NCI-H1417 (cell line): ENCODE measurements at places on chromosomes 2 and 18.

GRCh38 chr2:207711750-207712530, 500 bp downstream of the CCNYL1 start:
- DNase-seq, result peak; percentile 82

DNA sequence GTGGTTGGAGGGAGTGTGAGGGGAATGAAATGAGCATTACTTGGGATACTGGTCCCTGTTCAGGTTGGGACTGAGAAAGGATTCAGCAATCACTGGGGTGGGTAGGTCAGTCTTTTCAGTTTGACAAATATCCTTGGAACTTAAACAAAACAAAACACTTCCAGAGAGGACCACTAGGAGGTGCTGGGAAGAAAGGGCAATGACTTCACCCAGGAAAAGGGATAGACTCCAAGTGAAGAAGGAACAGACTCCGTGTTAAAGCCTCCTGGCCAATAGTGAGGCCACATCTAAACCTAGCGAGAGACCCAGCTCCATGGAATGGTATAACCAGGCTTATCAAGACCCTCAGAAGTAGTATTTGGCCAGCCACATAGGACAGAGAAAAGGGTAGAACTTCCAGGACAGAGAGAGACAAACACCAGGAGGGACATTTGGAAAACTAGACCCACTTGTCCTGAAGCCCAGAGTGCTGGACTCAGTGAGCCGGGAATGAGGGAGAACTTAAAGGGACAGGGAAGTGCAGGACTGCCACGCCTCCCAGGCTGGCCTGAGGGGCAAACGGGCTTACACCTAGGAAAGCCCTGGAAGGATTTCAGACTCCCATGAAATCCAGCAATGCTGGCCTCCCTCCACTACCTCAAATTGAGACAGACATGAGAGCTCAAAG, 19.6 kb upstream of the KCNG3 start:
- peak; percentile 55 for DNase-seq

- peak; percentile 78 for DNase-seq
These were observed 30.8 kb upstream of the PUM2 start for GRCh38 chr2:20381457-20381856.

DNA sequence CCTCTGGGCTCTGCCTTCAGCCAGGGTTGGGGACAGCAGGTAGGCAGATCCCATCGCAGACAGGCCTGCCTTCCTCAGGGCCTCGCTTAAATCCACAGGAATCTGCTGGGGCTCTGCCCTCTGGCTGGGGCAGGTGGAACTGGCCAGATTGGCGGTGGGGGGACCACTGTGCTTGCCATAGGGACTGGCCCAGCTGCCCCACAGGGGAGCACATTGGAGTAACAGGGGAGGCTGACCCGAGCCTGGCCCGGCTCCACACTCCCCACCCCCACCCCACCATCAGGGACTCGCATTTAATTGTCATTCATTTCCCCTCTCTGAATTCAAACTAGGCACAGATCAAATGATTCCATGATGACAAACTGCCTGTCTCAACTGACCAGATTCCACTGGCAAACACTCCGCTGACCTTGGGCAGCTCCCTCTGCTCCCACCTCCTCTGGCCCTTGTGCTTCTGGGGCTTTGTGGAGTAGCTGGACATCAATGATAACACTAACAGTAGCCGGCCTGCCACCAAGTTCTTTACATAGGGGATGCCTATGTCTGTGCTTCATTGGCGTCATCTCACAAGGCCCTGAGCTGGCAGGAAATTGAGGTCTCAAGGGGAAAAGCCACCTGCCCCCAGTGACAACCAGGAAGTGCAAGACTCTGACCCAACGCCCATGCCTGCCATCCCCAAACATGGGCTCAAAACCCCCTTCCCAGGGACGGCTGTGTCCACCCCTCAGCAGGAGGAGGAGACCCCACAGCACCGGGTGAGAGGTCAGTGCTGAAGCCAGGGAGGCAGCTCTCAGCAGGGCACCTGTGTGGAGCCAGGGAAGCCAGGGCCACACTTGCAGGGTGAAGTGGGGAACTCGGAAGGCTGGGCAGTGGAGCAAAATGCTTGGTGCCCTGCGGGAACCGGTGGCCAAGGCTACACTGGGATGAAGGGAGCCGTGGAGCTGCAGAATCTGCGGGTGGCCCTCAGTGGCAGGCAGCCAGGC, 2.1 kb upstream of the B3GNT7 start:
- no peak for DNase-seq

DNA sequence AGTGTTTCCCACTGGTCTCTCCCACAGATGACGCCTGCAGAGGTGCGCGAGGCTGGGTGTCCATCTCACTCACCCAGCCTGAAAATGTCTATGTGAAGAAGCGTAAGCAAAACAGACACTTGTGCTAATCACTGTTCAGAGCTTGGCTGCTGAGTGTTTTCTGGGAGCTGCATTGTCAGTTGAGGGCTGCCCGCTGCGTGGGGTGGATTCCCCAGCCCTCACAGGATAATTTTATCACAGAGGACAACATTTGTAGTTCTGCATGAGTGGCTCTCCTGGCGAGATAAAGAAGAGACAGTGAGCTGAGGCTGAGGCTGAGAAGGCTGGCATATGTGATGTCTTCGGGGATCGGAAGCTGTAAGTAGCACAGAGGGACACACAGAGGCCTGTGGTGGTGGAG, 16.2 kb upstream of the CAPN13 start:
- DNase-seq, result peak; percentile 86

- DNase-seq, result no peak
These were observed 149.0 kb downstream of the DSEL start for GRCh38 chr18:67367540-67367939.

- no peak for DNase-seq
These were observed 201.3 kb downstream of the GCA start for GRCh38 chr2:162545254-162545653.

GRCh38 chr2:177708660-177709444, 316.3 kb downstream of the AGPS start:
- no peak for DNase-seq

- DNase-seq, result no peak
These were observed 256.2 kb downstream of the DLGAP1 start for GRCh38 chr18:4198956-4199355.

GRCh38 chr2:102620332-102620731, 979 bp downstream of the SLC9A2 start:
- peak; percentile 50 for DNase-seq

GRCh38 chr18:7198326-7198725, 32.6 kb upstream of the LRRC30 start:
- DNase-seq, result no peak

DNA sequence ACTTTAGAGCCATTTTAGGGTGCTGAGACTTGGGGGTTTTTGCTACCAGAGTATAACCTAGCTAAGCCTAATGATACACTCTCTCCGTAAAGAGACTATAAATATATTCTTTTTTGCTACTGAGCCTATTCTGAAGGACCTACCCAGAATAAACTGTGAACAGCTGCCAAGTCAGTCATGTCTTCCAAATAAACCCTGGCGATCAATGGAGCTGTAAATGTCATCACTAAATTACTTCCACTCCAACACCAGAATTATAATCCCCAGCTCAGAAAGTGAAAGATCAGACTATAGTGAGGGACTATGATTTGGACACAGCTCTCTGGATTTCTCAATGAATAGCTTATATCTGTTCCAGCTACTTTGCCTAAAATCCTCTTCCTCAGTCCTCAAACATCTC, 178.9 kb downstream of the METTL4 start:
- no peak for DNase-seq

- no peak for DNase-seq
These were observed 73.8 kb downstream of the TRABD2A start for GRCh38 chr2:84807063-84807485.

DNA sequence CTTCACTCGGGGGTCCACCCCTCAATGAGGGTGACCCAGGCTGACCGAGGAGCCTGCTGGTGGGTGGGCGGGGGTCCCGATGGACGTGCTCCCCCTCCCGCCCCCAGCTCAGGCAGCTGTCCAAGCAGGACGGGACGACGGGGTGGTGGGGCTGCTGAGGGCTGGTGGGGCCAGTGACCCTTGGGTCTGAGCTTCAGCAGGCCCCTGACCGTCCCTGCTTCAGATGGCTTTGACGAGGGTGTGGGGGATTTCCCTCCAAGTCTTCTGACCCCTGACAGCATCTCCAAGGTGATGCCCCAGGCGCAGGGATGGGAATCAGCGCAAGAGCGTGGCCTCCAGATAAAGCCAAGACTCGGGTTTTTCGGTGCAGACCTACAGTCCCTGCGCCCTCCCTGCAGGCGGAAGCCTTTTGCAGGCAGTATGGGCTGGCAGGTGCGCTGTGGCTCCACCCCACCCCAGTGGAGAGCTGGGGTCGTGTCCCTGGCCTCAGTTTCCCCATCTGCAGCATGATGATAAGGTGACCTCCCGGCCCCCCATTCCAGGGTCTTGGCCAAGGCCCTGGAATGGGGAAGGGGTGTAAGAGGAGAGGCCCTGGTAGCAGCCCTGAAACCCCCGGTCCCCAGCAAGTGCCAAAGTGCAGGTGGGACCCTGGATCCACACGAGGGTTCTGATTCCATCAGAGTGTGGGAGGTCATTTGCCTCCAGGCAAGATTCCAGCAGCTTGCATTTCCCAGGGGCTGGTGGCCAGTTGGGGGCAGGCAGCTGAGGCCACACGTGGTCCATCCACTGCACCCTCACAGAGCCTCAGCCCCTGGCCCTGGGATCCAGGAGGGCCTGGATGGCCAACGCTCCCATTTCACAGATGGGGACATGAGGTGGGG, 8.7 kb downstream of the CROCC2 start:
- no peak for DNase-seq

DNA sequence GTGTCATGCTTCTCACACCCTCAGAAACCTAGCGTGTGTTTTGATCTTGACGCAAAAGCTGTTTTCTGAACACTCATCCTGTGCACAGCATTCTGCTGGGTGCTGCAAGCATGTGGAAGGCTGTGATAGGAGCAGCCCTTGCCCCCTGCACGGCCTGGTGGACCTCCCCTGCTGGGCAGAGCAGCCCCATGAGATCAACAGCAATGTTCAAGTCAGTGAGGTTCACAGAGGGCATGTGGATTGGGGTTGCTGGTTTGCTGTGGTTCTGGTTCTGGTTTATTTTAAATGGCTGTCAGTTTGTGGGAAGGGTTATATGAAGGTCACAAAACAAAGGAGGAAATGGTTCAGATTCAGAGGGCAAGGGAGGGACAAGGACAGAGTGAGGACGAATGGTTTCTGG, 71.3 kb downstream of the SOWAHC start:
- DNase-seq, result no peak

DNA sequence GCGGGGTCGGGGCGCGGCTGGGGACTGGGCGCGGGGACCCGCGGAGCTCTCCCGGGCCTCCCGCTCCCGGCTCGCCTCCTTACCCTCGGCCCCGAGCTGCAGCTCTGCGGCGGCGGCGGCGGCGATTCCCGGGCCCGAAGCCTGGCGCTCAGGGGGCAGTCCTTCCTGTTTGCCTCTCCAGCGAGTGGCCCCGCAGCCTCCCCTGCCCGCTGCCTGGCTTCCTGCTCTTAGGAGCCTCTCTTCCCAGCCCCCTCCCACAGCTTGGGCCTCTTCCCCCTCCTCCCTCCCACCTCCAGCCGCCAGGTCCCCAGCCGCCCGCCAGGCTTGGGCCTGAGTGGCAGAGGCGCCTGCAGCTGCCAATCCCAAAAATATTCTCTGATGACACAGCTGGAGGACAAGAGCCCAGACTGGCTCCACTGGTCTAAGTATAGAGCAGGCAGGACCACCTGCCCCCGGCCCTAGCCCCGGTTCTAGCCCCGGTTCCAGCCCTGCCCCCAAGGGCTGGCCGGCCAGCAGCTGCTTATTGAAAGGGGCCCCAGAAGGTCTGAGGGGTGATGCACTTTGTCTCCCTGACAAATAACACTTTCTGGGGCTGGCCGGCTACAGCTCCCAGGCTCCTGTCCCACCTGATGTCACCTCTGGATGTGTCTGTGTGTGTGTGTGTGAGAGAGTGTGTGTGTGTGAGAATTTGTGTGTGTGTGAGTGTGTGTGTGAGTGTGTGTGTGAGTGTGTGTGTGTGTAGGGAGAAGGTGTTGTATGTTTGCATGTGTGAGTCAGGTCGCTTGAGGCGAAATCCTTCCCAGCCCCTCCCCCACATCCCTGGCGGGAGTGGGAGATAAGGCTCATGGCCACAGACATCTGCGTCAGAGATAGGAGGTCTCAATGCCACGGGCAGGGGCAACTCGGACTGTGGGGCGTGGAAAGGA, at the start of gene OBSL1:
TSS of gene OBSL1 (minus strand) at position 229 of the 926 bp plus-strand sequence. CDS start 307 bp downstream, outside the sequence.
- DNase-seq, result peak; percentile 86

DNA sequence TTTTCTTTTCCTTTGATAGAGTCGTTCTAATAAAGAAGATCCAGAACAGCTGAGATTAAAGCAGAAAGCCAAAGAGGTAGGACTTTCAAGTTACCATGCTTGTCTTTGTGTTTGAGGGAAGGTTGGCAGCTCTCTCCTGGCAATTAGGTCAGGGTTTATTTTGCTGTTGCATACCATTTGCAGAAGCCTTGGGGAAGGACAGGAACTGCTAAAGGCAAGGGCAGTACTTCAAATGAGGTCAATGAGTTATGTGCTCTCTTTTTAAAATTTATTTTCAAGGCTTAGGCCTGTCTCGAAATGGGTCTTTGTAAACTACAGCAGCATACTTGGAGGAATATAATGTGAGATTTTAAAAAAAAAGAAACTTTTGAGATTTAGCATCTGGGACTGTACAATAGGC, 108.9 kb downstream of the TAF4B start:
- no peak for DNase-seq

- no peak for DNase-seq
These were observed 97.5 kb downstream of the STPG4 start for GRCh38 chr2:47057687-47058002.

DNA sequence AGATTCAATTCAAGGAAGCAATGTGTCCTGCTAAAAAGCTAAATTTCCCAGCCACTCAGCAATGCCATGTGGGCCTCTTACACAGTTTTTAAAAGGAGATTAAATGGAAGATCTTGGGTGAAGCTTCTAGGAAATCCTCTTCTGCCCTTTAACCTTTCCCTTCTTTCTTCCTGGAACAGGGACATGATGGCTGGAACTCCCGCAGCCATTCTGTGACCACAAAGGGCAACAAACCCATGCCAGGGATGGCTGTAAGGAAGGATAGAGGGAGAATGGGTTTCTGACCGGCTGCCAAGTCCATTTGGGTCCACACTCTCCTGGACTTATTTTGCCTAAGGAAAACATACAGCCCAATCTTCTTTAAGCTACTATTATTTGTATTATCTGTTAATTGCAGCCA, 52.6 kb upstream of the ASAP2 start:
- no peak for DNase-seq

- DNase-seq, result no peak
These were observed 59.9 kb downstream of the AGAP1 start for GRCh38 chr2:235553696-235554100.

GRCh38 chr18:37402735-37403099, 162.9 kb downstream of the CELF4 start:
- DNase-seq, result no peak

- DNase-seq, result no peak
These were observed 55.2 kb downstream of the RASGRP3 start for GRCh38 chr2:33531549-33532059.
